ENCODE measurements at places on chromosomes 1 and 21.

DNA sequence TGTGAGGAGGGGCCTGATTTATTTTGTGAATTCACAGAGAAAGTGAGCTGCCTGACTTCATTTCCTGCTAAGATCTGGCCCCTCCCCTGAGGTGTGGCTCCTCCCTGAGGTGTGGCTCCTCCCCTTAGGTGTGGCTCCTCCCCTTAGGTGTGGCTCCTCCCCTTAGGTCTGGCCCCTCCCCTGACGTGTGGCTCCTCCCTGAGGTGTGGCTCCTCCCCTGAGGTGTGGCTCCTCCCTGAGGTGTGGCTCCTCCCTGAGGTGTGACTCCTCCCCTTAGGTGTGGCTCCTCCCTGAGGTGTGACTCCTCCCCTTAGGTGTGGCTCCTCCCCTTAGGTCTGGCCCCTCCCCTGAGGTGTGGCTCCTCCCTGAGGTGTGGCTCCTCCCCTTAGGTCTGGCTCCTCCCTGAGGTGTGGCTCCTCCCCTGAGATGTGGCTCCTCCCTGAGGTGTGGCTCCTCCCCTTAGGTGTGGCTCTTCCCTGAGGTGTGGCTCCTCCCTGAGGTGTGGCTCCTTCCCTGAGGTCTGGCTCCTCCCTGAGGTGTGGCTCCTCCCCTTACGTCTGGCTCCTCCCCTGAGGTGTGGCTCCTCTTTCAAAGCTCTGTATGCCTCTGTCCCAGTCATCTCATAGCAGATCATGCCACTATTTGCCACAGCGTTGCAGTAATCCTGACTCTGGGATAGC lies 26.9 kb upstream of the LRRC3 start:
- DNase-seq = no peak

DNA sequence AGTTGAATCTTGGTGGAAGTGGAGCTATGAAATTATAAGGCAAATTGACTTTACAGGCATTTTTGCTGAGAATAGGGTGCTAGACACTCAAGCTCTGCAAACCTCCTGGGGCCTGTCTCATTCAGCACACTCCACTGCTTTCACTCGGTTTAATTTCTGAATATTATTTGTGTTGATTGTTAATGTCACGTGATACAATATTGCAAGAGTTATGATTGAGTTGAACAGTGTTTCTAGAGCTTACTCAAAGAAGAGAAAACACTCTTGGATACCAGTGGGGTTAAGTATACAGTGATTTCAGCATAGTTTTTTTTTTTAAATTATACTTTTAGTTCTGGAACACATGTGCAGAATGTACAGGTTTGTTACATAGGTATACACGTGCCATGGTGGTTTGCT lies 49.7 kb downstream of the C21orf91 start:
- DNase-seq = no peak

DNA sequence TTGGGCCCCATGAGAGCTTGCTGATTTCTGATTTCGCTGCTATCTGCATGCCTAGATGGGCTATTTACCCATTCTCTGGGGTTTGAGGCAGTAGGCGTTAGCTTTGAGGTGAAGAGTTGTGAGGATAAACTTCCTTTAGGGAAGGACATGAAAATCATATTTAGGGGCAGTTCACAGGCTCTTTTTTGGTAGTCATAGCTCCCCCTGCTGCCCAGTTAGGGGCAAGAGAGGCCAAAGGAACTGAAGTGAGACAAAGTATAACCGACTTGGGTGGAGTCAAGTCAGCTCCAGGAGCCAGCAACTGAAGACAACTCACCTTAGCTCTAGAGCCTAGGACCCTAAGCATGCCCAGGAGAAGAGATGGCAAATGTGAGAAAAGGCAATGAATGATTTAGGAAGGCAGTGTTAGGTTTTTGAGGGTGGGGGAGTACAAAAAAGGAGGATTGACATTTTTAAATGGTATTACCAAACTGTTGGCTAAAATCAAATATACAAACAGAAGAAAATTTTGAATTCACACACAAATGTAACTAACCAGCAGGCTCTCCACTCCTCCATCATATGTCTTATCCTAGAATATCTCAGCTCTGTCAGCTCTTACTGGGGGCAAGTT lies 625.2 kb downstream of the LMO4 start:
- peak; percentile 66 for DNase-seq

GRCh38 chr1:14946684-14947238 lies 206.8 kb upstream of the TMEM51 start:
- no peak for DNase-seq

GRCh38 chr21:44012474-44013379 lies 618 bp downstream of the TRAPPC10 start:
- peak; percentile 73 for DNase-seq

GRCh38 chr21:46151989-46152926 lies 3.1 kb downstream of the FTCD start:
- no peak for DNase-seq

DNA sequence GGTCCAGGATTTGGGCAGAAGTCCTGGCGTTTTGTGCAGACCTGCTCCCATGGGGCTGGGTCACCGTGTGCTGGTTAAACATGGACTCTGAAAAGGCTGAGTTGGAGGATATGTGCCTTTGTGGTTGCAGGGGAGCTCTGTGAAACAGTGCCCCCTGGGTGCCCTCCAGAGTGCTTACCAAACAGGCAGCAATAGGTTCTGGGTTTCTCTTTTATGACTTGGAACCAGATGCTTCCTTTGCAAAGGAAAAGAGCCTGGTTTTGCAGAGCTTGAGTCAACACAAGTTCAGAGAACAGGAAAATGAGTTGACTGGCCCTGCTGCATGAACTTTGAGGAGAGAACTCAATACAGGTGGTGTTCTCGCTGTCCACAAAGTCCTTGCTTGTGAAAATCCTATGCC lies 288.9 kb downstream of the TM2D1 start:
- DNase-seq = no peak

- DNase-seq = no peak
These were observed 57.5 kb upstream of the EPS8L3 start for GRCh38 chr1:109821221-109821669.

DNA sequence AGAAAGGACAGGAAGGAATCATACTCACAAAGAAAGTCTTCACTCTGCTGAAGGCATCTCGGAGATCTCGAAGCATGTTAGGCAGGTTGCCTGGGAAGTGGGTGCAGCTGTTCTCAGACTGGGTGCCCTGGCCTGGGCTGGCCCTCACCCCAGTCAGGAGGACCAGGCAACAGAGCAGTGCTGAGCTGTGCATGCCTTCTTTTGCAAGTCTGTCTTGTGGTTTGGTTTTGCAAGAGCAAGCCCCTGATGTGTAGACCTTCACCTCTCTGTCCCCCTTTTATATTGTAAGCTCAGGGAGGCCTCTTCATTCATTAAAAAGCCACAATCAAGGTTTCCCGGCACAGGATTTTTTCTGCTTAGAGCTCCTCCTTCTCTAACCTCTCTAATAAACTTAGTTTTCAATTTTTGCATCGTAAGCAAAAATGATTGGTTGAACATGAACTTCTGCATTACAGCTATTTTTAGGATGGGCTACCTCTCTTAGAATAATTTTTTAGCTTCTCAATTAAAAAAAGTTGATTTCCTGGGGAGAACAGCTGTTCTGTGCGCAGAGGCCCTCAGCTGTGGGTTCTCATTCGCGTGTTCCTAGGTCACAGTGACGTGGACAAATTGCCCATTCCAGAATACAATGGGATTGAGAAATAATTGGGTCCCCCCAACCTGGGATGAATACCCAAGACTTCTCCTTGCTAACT lies at the start of gene IL10:
IL10 (minus strand) TSS at position 252 of the 695 bp plus-strand sequence; CDS start at position 193, 59 bp downstream.
- DNase-seq = no peak

- DNase-seq = no peak
These were observed 122.9 kb downstream of the NUF2 start for GRCh38 chr1:163444665-163445064.

DNA sequence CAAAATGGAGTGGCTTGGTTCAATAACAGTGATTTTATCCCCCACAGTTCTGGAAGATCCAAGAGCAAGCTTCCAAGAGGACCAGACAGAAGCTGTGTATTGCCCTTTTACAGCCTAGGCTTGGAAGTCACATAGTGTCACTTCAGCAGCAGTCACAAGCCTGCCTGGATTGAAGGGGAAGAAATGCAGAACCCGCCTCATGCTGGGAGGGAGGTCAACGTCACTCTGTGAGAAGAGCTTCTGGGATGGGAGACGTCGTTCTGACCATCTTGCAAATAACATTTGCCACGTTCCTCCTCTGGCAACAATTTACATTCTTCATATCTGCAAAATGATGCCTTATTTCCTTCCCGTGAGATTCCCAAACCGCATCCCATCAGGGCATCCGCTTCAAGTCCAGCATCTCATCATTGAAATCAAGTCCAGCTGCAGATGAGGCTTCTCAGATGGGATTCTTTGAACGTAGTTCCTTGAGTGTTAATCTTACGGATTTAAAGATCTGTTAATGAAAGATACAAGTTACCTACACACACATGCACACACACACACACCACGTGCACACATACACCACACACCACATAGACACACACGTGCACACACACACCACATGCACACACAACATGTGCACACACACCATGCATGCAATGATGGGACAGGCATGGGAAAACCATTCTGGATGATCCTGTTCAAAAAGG lies 23.9 kb upstream of the KIF1B start:
- no peak for DNase-seq

- DNase-seq = no peak
These were observed 66.3 kb downstream of the SIM2 start for GRCh38 chr21:36765229-36765628.

DNA sequence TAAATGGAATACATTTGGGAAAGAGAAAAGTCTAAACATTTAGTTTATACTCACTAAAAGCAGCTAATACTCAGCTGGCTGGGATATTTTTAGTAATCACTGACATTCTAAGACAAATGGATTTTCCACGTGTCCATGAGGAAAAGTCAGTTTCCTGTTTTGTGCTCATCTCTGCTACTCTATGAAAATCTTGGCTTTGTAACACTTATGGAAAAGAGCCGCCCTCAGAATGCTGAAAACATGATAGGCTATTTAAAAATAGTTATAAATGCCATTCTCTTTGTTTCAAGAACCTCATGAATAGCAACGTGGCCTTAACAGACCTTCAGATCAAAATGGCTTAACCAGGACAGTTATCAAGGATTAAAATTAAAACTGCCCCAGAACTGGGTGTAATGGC lies 29.9 kb downstream of the MRAP start:
- no peak for DNase-seq

DNA sequence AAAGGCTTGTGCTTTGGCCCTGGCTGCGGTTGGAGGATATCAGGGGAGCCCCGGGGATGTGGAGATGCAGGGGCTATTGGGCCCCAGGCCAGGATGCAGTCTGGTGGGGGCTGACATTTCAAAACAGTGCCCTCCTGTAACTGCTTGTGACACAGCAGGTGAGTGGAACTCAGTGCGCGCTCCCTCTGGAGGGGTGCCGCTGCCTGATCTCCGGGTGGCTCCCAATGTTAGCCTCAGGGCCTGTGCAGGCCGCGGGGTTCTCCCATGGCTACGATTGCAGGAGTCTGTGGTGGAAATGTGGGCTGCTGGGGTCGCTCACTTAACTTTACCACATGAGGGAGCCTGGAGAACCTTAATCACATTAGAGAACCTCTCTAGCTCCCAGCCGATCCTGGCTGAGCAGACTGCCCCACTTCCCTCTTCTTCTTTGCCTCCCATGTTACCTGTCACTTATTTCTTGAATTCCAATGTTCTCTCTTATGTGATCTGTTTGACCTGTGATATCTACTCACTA lies 163.2 kb downstream of the FMN2 start:
- no peak for DNase-seq

GRCh38 chr1:47249755-47250154 lies 17.7 kb upstream of the TAL1 start:
- DNase-seq = no peak

DNA sequence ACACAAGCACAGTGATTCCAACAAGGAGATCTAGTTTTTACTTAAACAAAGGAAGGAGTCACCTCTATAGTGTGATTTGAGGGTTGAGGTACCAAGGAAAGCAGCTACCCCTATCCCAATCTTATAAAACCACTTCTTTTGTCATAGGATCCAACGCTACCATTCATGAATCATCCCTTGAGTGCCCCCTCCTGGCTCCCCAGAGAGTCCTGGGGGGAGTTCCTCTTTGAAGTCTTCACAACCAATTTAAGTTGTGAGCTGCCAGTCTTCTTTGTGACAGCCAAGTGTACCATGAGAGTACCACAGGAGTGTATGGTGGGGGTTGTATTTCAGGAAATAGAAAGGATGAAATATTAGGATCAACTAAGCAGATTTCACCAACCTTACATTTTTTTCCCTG lies 39.1 kb upstream of the NHLH2 start:
- DNase-seq = no peak

GRCh38 chr1:153001382-153001781 lies at the start of gene SPRR3:
TSS of gene SPRR3 (plus strand) at chr1:153001749. CDS start at chr1:153003021, 1,272 bp downstream.
- no peak for DNase-seq

DNA sequence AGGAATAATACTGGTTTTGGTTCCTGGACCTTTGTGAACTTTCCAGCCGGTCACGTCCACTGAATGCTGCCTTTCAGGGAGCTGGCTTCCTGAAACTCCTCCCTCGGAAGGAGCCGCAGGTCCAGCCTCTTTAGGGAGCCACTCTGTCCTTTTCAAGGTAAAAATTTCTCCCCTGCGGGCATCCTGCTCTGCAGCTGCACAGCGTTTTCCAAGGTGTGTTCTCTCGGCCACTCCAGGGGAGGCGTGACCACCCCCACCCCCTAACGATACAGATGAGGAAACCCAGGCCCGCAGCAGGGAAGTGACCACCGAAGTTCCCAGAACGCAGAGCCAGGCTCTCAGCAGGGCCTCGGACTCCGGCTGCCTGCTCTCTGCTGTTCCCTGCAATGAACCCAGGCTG lies 21.5 kb downstream of the PADI2 start:
- DNase-seq = no peak

DNA sequence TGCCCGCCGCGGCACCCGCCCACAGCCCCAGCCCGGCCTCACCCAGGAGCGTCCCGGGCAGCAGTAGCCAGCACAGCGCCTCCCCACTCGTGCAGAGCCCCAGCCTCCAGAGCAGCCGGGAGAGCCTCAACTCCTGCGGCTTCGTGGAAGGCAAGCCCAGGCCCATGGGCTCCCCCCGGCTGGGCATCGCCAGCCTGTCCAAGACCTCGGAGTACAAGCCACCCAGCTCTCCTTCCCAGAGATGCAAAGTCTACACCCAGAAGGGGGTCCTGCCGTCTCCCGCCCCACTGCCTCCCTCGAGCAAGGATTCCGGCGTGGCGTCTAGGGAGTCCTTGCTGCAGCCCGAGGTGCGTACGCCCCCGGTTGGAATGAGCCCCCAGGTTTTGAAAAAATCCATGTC lies 531.2 kb downstream of the KIF26B start:
- no peak for DNase-seq

DNA sequence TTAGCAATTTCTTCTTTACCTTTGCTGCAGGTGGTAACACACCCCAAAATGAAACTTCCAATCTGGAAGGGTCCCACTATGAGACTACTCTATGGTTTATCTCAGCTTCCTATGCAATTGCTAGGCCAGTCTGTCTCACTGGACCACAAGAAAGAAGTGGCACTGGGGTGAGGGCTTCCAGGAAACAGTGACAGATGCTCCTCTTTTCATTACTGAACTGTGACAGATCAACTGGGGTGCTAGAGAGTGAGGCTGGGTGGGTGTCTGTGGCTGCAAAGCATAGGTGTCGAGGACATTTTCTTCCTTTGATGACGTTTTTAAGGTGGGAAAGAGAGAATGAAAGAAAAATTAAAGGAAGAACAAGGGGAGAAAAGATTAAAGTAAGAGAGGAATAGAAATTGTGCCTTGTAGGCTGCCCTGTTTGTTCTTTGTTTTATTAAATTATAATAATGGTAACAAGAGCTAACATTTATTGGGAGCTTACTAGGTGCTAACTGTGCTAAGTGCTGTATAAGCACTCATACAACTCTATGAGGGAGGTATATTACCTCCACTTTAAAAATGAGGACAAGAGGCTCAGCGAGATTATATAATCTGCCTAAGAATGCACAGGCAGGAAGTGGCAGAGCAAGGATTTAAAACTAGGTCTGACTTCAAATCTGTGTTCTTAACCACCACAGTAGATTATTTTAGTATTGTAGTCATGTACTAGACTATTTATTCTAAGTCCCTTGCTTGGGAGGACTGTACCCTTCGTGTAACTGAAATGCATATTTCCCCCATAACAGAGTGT lies 27.8 kb upstream of the DMRTA2 start:
- no peak for DNase-seq
